Activated CD4-positive, alpha-beta T cell treated with anti-CD3 and anti-CD28 coated beads, Interleukin-2, amount 10 ng/mL, durations not matched to agents 24 days and 14 days (primary cell): ENCODE measurements at places on chromosomes 7 and 10. TPM values are rescaled to one million over a fixed set of nuclear protein-coding genes. Genes with fewer than 3 reads are reported as not detected.
A peak's percentile ranks its signal among the peaks of the same experiment; 100 is the strongest.

- DNase-seq: no peak
Measured at GRCh38 chr10:98694883-98695282, 248.1 kb upstream of the HPS1 start.

GRCh38 chr7:116041615-116042014 lies 11.1 kb upstream of the TFEC start:
- no peak for DNase-seq

GRCh38 chr10:21649454-21649872 lies 115.4 kb downstream of the MLLT10 start:
- DNase-seq: peak; percentile 70

- no peak for DNase-seq
Measured at GRCh38 chr7:15837306-15837950, 150.9 kb upstream of the MEOX2 start.

DNA sequence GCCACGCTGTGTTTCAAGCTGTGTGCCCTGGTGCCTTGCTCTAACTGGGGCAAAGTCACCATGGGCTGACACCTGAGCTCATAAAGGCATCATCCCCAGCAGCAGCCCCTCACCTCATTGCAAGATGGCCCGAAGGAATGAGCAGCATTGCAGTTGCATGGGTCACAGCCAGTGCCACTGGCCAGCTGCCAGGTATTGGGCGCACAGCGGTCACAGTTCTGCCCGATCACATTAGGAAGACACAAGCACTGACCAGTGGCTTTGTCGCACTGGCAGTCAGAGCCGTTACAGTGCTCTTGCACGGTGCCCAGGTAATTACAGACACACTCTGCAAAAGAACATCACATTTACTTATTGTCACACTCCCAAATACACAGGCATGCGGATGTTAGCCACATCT lies 51.1 kb downstream of the LAMB1 start:
- DNase-seq: no peak

DNA sequence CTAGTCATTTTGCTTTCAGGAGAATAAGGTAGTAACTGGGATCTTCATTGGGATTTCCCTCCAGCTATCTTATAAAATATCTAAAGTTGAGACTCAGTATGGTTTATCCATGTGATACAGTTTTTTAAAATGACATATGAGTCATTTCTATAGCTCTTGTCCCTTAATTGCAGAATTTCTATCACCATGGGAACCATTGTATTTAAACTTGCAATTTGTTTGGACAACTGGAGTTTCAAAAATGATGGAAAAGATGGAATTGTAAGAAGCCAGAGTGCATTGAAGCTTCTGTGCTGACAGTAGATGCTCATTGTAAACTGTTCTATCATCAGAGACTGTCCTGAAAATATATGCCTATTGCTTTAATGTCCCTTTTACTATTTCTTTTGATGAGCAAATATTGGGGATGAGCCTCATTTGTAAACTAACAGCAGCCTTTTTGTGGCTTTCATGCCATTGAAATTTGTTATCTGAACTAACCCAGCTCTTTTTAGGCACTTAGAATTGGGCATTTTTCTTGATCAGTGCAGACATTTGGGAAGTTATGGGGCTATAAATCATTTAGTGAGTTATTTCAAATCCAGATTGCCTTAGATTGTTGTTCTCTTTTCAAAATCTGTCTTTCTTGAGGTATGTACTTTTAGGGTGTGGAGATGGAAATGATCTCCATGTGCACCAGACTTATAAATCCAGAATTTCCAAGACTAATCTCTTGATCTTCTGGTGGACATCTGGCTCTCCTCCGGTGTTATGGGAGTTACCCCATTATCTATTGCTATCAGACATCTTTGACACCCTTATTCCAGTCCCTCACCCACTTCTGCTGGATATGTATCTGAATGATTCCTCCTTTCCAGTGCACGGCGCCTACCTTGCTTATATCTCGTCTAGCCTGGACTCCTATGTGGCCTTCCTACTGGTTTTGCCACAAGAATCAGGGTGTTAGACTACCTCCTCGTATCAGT lies 159.0 kb downstream of the SND1 start:
- no peak for DNase-seq

DNA sequence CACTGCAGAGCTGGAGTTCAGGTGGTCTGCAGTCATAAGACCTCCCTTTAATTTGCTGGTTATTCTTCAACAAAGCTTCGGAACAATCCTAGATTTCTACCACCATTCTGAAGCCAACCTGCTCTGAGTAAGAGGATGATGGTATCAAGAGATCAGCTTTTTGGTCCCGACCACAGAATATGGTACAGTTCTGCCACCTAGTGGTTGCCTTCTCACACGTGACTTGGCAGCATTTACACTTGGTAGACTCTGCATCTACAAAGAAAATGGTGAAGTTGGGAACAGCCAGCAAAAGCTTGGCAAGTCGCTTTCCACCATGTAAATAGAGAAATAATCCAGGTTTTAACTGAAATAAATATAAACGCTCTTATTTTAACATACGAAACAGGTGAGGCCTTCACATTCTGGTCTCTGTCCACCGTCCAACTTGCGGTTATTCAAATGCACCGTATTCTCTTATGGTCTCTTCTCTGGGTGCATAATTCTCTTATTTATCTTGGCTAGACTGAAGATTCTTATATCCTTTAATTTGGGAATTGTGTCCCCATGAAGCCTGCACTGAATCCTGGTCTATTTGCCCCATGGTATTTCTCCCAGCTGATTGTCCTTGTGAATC lies 173.9 kb upstream of the GRM3 start:
- DNase-seq: peak; percentile 84

- DNase-seq: peak; percentile 61
Measured at GRCh38 chr10:35378541-35379210, 42.4 kb downstream of the CCNY start.

GRCh38 chr10:132910186-132910880 lies 32.0 kb downstream of the CFAP46 start:
- DNase-seq: no peak

DNA sequence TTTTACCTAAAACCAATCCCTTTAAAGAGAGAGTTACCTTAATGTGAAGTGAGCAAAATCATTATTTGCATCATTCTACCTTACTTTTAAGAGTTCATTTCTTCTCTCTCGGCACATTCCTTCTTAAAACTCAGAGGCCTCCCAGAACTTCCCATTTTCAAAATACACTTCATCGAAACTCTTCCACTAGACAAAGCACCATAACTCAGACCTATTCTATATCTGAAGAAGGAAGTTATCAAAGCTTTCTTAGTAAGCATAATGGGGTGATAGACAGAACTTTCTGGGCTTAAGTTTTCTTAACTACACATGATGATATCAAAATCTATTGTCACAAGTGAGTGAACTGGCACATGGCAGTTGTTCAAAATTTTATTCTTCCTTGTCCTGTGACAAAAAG lies 24.6 kb upstream of the GNAT3 start:
- DNase-seq: no peak

DNA sequence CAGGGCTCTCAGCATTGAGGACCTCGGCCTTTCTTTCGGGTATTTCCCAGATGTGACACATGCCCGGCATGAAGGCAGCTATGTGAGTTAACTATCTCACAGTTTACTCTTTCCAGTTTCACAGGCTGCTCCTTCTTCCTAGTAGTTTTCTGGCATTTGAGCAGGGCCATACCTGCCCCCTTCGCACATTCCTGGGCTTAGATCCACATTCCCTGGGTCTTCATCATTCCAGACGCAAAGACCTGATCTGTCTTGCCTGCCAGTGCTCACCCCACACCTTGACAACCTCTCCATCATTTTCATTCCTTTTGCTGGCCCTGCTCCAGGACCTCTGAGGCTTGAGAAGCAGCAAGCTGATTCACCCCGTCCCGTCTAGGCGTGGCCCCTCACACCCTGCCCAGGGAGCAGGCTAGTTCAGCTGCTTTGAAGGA lies 227.5 kb downstream of the WDR11 start:
- no peak for DNase-seq

GRCh38 chr10:48316236-48316635 lies 9.8 kb downstream of the MAPK8 start:
- no peak for DNase-seq

DNA sequence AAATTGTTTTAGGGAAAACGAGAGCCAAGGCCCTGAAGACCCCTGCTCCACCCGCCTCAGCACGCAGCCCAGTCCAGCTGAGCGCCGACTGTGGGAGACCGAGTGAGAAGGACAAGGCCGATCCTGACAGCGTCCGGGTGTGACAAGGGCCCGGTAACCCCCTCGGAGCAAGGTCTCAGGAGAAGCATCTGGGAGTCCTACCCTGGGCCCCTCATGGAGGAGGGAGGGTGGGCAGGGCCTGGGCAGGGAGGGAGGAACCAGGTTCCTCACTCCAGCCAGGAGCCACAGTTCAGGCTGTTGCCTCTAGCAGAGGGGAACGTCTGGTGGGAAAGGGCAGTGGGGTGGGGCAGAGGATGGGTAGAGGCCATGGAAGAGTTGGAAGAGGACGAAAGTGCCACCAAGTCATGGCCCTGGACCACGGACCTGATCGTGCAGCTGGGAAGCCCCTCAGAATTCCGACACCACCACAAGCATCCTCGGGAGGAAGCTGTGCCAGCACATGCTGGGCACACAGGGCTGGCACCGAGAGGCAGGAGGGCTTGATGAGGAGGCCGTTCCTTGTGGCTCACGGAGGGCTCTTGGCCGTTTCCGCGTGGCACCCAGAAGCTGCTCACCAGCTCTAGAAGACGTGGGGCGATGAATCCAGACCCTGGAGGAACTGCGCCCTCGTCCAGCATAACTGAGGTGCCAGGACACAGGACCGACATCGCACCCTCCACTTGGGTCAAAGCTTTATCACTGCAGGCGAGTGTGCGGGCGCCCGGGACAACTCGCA lies 2.2 kb upstream of the KNDC1 start:
- DNase-seq: no peak

DNA sequence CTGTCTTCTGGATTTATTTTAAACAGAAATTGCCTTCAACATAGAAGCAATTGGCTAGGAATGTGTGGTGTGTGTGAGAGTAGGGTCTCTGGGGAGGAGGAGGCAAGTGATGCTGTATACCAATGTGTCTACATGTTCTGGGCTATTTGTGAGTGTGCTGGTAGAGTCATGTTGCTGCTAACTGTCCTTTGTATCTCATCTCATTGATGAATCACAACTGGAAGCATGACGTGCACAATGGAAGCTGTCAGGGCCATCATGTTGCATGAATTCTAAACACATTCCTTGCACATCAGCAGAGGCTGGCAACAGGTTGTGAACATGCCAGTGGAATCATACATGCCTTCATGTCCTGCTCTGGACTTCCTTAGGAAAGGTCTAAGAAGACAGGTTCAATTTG lies 199.7 kb downstream of the BMPER start:
- DNase-seq: no peak

GRCh38 chr10:80284522-80284921 lies 4.9 kb downstream of the MAT1A start:
- DNase-seq: no peak

DNA sequence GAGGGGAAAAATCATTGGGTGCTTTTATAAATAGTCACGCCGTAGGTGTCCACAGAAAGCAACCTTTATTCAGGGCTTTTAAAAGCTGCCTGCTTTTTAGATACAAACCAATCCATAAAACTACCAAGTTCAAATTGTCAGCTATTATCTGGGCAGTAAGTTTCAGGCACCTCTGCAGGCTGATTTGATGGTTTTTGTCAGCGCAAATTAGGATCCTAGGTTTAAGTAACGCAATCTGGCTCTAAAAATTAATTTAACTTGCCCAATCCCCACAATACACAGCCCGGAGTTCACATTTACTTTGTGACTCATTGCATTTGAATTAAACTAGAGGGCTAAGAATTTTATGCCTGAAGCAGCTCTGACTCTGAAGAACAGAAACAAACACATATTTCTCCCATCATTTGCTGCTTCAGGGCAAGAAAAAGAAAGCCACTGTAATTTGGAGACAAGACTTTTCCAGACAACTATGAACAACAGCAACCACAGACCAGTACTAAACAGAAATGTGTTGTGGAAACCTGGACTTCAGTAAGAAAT lies 43.3 kb downstream of the NRP1 start:
- DNase-seq: no peak

- no peak for DNase-seq
Measured at GRCh38 chr7:28291559-28291958, 111.0 kb upstream of the JAZF1 start.

GRCh38 chr7:19098510-19098909 lies 18.9 kb downstream of the TWIST1 start:
- no peak for DNase-seq

GRCh38 chr7:69398986-69399385 lies 199.3 kb upstream of the AUTS2 start:
- no peak for DNase-seq

GRCh38 chr7:143308632-143309031 lies 7.3 kb upstream of the CLCN1 start:
- no peak for DNase-seq

DNA sequence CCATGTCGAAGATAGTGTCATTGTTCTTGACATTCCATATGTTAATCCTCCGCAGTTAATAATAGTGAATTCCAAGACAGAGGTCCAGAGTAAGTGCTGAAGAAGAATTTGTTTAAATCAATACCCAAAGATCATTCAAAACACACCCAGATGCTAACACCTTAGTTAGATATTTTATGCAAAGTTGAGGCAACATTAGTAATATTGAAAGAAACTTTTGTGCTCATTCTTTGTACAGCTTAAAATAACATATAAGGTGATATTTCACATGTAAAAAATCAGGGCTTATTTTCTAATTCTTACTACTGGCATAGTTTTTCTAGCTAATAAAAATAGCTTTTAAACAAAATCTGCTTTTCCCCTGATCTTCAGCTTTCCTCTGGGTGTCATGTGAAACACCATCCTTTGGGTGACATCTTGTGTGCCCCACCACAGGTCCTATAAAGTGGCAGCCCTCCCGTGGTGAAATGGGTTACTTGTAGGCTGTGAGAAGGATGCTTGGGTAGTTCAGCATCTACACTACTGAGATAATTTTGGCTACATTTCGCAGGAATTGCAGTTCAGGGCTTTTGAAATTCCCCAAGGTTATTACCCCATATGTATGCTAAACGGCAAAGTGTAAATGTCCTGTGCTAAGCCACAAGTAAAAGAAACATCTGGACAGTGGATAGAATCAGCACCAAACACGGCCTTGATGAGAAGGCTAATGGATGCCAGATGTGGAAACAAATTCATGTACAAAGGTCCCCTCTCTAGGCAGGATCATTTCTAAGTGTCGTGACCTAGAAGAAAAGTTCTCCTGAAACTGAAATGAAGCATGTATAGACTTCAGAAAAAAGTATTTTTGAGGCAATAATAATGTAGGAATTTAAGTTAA lies 105.4 kb downstream of the GRM3 start:
- DNase-seq: no peak

GRCh38 chr7:98163704-98164494 lies 47.3 kb upstream of the BHLHA15 start:
- no peak for DNase-seq

GRCh38 chr7:28484606-28484935 lies 72.3 kb downstream of the CREB5 start:
- DNase-seq: no peak

- DNase-seq: no peak
Measured at GRCh38 chr10:45246522-45246921, 68.9 kb downstream of the OR13A1 start.

CPN1 gene
- total RNA-seq: not detected in 2 replicates

LRMDA gene
- total RNA-seq: not detected in 2 replicates

C10orf143 gene
- 2.5 and 3.0 TPM in 2 replicates for total RNA-seq

CALHM1 gene
- not detected in 2 replicates for total RNA-seq

GIMAP4 gene
- total RNA-seq: 61.1 and 62.7 TPM in 2 replicates

HERC4 gene
- total RNA-seq: 45.2 and 49.1 TPM in 2 replicates

DCLRE1A gene
- 14.4 and 14.6 TPM in 2 replicates for total RNA-seq

RALA gene
- total RNA-seq: 35.5 and 37.0 TPM in 2 replicates

CALML5 gene
- total RNA-seq: not detected in 2 replicates

ADGRA1 gene
- not detected in 2 replicates for total RNA-seq

AGAP9 gene
- total RNA-seq: 8.6 and 9.8 TPM in 2 replicates

NODAL gene
- total RNA-seq: not detected in 2 replicates

OR13A1 gene
- total RNA-seq: not detected in 2 replicates

GNGT1 gene
- not detected in 2 replicates for total RNA-seq

HOXA5 gene
- total RNA-seq: not detected in 2 replicates
